ENCODE measurements at places on chromosomes 7 and 10.
A peak's percentile ranks its signal among the peaks of the same experiment; 100 is the strongest.

- no peak for DNase-seq
Observed at GRCh38 chr10:33293076-33293475, 41.4 kb downstream of the NRP1 start.

DNA sequence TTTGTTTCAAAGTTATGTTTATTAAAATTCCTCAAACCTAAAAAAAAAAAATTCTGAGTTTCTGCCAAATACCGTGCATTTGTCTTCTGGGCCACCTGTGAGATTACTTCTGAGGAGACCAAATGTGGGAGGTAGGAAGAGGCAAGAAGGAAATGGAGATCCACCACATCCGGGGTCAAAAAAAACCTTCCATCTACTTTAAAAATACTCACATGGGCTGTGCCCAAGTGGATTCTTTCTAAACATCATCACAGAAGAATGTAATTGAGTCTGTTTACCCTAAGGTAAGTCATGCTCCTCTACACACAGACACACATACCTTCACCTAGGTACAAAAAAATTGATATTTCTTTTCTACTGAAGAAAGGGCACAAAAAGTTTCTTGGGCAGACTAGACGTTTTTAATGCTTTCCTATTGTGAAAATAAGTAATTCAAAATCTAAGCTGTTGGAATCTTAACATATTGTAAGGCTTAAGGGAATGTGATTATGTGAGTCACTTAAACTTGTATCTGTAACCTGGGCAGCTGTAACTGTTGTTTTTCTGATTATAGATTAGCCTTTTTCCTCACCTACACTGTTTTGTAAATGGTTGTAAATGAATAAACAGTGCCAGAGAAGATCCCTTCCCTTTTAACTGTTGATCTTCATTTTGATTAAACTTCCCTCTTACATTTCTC, 19.1 kb upstream of the SPOCK2 start:
- DNase-seq: no peak

DNA sequence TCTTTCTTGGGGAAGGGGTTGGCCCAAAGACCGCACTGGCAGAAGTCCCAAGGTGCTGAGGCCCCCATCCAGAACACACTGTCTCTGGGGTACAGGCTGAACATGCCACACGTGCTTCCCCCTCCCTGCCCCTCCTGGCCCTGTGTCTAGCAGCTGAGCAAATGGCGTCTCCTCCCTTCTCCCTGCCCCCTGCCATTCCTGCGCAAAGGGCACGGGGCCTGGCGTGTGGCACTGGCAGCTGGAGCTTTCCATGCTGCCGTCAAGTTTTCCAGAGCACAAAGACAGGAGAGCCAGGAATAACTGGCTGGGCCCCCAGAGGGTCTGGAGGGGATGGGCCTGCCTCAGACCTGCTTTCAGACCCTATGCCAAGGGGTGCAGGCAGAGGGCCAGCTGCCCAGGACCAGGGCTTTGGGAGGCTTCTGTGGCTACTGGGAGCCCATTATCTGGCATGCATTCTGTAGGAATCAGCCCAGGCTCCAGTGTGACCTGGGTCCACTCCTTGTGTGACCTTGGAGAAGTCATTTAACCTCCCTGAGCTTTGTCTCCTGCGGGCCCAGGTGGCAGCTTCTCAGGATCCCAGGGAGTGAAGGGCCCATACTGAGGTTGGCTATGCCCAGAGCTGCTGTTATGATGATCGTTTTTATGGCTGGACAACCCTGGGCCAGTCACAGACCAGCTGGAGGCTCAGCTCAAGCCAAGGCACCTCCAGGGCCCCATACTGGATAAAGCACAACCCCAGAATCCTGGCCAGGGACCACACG, 710 bp upstream of the LDB3 start:
- DNase-seq: peak; percentile 73

- no peak for DNase-seq
Observed at GRCh38 chr10:118583611-118584010, 11.8 kb downstream of the PRLHR start.

DNA sequence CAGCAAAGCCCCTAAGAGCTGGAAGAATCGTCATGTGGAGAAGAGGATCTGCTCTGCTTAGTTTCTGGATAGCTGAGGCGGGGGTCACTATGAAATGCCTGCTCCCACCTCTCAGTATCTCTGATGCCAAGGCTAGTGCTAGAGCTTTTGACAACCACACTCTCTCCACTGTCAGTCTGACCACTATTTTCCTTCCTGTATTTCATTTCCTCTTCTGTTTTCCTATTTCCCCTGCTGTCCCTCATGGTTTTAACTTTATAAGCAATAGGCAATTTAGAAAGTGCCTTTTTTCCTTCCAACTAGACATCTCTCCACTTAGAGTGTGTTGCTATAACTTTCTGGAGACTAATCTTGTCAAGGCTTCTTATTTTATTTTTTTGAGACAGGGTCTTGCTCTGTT, 23.6 kb downstream of the C7orf57 start:
- no peak for DNase-seq

GRCh38 chr7:18694911-18695310, 199.4 kb downstream of the HDAC9 start:
- no peak for DNase-seq

- no peak for DNase-seq
Observed at GRCh38 chr7:26278770-26279169, 12.9 kb upstream of the SNX10 start.

DNA sequence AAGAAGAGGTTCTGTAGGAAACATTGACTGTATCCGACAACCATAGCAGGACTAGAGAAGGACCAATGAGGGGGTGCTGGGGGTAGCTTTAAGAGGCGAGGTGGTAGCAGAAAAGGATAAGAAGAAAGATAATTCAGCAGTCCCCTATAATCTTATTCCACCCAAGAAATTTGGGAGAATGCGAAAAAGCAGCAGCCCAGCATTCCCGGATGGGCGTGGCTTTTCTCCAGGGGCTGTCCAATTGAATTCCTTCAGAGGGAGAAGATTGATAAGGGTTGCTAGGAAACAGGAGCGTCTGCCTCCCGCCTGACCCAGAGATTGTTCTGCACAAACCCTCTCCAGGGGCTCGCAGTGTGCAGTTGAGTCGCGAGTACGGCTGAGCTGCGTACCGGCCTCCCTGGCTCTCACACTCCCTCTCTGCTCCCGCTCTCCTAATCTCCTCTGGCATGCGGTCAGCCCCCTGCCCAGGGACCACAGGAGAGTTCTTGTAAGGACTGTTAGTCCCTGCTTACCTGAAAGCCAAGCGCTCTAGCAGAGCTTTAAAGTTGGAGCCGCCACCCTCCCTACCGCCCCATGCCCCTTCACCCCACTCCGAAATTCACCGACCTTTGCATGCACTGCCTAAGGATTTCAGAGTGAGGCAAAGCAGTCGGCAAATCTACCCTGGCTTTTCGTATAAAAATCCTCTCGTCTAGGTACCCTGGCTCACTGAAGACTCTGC, at the start of gene GRM3:
TSS of gene GRM3 (plus strand) at position 349 of the 721 bp plus-strand sequence. CDS start 121,237 bp downstream, outside the sequence.
- peak; percentile 18 for DNase-seq

DNA sequence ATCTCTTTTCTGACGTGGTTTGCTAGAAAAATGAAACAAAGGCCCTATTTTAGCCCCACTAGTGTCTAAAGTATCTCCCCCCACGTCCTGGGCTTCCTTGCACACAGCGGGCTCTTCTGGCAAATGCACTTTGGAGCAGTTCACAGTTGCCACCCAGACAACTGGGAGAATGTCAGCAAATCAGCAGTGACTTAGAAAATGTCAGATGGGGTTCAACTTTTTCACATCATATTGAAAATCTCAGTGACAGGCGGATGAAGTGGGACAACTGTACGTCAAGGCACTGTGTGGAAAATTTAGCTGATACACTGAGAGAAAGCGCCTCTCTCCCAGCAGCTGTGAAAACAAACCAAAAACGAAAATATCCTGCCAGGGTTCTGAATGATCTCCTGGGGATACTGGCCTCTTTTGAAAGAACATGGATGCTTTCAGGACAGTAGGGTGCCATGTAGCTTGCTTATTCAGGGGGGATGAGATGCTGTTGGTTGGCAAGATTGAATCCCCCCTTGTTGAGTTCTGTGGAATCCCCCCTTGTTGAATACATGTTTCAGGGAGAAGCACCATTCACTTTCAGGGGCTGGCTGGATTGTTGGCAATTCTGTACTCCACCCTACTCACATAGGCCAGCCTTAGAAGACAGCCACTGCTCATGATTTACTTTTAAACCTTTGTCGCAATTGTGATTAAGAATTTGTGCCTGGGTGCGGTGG, 372.8 kb upstream of the CELF2 start:
- DNase-seq: no peak

GRCh38 chr10:99779335-99779734, 3.1 kb upstream of the ABCC2 start:
- DNase-seq: no peak

- no peak for DNase-seq
Observed at GRCh38 chr7:54111814-54112511, 430.2 kb upstream of the VSTM2A start.

DNA sequence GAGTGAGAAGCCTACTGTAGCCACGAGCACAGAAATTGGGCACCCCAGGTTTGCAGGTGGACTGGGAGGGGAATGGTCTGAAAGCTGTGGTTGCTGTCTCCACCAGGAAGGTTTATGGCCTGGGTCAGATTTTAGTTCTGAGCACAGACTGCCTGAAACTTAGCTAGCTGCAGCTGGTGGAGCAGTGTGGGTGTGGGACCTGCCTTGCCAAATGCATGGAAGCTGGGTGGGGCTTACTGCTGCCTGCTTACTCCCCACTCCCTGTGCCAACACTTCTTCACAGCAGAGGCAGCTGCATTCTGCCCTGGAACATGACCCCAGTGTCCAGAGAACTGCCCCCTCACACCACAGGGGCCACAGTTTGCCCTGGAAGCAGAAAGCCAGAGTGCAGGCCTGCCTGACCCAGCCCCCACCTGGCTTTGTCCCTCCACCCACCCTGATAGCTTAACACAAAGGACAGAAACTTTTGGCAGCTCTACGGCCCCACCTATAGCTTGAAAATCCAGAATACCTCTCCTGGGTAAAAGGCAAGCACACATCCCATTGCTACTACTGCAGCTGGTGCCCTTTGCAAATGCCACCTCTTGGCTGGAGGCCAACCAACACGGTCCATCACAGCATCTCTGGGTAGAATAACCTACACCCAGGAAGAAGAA, 281.6 kb downstream of the AGMO start:
- DNase-seq: no peak

GRCh38 chr7:47574482-47575329, 7.2 kb downstream of the TNS3 start:
- DNase-seq: no peak

GRCh38 chr7:129362496-129362895, 71.7 kb upstream of the STRIP2 start:
- no peak for DNase-seq

DNA sequence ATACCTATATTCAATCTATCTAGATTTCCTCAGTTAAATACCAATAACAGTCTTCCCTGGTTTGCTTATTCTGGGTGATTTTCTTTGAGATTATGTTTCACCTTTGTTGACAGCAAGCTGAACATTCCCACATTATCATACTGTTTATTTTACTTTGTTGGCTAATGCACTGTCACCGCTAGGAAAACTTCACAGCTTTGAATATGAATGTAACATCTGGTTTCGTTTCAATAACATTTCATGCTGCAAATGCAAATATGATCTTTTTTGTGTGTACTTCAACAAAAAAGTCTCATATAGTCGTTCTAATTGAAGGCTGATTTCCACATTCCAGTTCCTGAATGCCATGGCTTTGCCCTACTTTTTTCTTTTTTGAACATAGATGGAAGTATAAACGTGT, 946.3 kb upstream of the GHITM start:
- DNase-seq: no peak

- no peak for DNase-seq
Observed at GRCh38 chr10:123847686-123848432, 43.7 kb downstream of the CPXM2 start.

- no peak for DNase-seq
Observed at GRCh38 chr10:43131256-43131655, 7.0 kb upstream of the CSGALNACT2 start.

DNA sequence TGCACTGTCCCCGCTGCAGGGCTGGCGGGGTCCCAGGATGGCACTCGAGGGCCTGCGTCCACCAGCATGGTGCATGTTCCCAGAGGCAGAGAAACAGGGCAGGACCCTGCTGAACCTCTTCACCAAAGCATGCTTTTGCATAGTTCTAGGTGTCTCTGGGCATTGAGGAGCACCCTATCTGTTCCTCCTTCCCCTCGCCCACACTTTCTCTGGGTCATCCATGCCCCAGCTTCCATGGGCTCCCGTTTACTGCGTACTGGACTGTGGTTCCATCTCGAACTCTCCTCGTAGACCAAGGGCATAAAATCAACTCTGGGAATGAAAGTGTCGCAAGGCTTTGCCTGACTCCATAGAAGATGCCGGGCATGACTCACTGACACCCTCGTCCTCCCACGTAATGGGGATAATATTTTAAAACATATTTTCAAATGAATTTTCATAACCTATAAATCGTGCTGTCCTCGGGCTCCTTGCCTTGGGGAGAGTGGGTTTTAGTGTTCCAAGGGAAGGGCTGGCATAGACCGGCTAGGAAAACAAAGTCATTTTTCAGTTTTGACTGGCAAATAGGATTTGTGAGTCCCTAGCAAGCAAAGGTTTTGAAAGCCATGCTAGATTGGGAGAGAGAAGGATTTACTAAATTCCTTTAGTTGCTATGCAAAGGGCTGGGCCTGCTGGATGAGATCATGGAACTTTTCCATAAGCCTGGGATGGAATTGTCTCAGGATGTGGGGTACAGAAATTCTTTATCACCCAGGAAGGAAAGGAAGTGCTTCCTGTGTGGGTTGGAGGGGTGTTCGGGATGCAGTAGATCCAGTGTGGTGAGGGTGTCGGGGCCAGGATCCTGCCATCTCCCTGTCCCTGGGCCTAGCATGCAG, 498.7 kb upstream of the MKI67 start:
- DNase-seq: no peak

DNA sequence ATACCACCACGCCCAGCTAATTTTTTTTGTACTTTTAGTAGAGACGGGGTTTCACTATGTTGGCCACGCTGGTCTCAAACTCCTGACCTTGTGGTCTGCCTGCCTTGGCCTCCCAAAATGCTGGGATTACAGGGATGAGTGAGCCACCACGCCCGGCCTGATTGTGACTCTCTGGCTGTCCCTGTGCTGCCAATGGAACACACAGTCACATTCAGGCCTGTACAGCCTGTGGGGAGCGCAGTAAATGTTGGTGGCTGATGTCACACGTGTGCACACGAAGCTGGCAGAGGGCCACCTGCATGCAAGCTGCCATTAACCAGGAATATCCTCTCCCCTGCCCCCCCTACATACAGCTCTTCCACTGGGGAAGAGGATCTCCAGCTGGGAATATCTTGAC, 22.1 kb downstream of the POLL start:
- DNase-seq: no peak

GRCh38 chr7:4014346-4015050, 667.6 kb upstream of the FOXK1 start:
- no peak for DNase-seq

DNA sequence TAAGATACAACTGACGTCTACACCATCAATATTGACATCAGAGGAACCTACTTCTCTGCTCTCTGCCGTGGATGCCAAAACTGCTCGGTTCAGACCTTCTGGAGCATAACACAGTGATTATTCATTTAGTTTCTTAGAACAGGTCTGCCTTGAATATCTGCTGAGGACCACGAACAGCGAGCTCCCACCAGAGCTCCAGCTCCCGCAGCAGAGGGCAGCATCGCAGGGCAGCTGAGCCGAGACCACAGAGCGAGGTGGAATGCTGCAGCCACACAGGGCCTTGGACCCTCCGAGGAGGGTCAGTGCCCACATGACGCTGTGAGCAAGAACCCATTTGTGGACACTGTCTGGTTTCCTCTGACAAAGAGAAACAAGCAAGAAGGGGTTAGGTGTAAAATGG, 6.8 kb downstream of the VIPR2 start:
- no peak for DNase-seq
